ENCODE measurements at places on chromosomes 4 and X.

- DNase-seq: no peak
These were observed 62.1 kb downstream of the RHOXF2B start for GRCh38 chrX:120015145-120016067.

DNA sequence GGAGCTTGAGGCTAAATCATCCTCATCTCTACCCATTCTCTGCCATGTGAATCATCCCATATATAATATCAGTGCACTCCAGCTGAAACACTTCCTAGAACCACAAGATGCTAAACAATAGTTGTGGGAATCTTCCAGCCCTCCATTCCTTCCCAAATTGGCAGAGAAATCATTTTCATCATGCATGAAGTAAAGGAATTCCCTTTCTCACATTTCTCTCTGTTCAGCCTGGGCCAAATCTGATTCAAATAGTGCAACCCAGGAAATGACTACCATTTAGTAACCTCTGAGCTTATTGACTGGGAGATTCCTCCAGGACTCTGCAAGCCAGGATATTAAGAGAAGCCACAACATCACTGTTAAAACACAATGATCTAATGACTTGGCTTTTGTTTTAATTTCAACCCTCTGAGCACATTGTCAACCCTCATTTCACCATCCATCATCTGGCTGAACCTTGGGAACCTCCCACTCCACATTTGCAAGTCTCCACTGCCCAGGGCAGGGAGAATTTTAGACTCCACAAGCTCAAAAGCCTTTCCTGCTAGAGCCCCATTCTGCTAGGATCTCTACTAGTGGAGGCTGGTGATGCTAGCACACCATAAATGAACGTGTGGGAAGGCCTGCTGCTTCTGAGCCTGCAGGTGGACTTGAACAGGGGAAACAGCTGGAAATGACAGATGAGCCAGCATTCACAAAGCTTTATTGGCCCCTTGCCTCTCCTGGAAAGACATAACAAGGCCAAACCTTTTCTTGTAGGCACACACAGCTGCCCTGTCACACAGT, 133.9 kb downstream of the TET2 start:
- no peak for DNase-seq

DNA sequence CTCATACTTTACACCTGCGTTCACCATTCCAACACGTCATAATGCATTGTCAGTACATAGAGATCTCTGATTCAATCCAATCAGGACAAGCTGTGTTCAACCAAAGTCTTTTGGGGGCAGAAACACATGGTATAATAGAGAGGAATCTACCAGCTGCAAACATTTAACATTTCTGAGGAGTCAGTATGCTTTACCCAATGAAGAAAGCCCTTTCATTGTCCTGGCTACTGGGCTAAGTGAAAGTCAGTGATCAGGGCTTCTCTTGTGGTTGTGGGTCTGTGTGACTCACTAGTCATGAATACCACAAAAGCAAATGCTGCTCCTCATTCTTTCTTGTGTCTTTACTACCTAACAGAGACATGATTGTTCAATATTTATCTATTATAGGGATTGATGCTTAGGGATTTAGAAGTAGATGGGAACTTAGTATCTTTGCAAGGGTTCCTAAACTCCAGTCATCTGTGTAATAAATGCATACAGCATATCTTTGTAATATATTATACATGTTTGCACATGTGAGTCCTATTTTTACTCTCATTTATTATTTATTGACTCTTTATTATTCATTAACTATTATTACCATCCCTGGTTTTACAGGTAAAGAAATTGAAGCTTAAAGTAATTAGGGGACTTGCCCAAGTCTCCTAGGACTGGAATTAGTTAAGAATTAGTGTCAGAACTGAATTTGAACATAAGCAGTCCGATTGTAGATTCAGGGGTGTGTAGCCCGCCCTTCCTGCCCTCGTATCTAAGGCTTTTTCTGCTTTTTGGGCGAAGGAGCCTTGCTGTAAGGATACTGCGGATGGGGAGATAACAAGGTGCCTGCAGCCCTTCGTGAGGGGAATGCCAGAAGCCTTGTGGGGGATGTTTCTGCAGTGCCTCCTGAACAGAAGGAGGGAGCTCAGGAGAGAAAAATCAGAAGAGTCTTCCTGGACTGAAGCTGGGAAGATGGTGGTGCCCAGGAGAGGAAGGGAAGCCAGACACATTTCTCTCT, 353.1 kb upstream of the BOD1L1 start:
- no peak for DNase-seq

- peak; percentile 68 for DNase-seq
These were observed 57.1 kb upstream of the PJA1 start for GRCh38 chrX:69222103-69223090.

DNA sequence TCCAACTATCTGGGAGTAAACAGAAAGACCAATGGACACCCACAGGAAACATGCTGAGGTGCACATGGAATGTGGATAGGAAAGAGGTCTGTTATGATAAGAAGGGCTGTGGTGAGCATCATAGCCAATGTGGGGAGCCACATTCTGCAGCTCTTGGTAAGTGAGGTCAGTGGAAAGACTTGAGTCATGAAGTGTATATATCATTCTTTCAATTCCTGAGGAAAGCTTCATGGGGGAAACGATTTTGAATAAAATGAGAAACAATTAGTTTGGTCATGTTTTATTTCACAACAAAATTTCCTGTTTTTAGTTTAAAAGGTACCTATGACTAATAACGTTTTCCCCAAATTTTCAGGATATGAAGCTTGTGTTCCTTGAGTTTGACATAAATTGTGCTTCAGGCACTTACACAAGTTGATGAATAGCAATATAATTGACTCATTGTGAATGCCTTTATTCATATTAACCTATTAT, 41.4 kb upstream of the RASSF6 start:
- no peak for DNase-seq

DNA sequence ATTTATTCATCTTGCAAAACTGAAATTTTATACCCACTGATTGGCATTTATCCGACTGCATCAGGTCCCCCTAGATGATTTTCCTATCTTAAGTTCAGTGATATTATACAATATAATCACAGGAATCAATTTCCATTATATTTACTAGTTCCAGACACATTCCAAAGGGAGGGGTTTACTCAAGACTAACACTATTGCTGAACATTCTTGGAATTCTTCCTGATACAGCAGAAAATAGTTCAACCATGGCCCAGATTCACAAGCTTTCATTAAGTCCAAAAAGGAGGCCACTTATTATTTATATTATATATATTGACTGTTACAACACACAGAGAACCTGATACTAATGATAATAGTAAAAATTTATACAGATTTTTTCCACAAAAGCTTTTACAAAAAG, 2353.6 kb downstream of the PCDH7 start:
- DNase-seq: no peak
